Spinal cord (tissue), 10 donors: ENCODE measurements at places on chromosomes 11 and 22. TPM values are rescaled to one million over a fixed set of nuclear protein-coding genes. Genes with fewer than 3 reads are reported as not detected.

The PANX2 gene
- polyA plus RNA-seq: 18.3 TPM

The KDM4E gene
- polyA plus RNA-seq: not detected

The ACRV1 gene
- 3.8 TPM for polyA plus RNA-seq

The MISFA gene
- polyA plus RNA-seq: 3.8 TPM

The C11orf86 gene
- 0.18 TPM for polyA plus RNA-seq

The ANKK1 gene
- 0.27 TPM for polyA plus RNA-seq

The APOL5 gene
- polyA plus RNA-seq: not detected

The CCDC73 gene
- polyA plus RNA-seq: 0.36 TPM

The YPEL1 gene
- polyA plus RNA-seq: 18.1 TPM

The CACNA1I gene
- 6.8 TPM for polyA plus RNA-seq

The LBHD1 gene
- polyA plus RNA-seq: 10.2 TPM

The GLB1L2 gene
- 12.8 TPM for polyA plus RNA-seq

The DRD4 gene
- polyA plus RNA-seq: 5.6 TPM

The MCHR1 gene
- polyA plus RNA-seq: 6.8 TPM

GRCh38 chr11:47768101-47768612, 1.0 kb upstream of the FNBP4 start:
- DNase-seq: peak; percentile 84

- no peak for DNase-seq
These were observed 25.3 kb upstream of the CRYBB3 start for GRCh38 chr22:25174156-25174887.

GRCh38 chr22:38489561-38490145, 16.5 kb downstream of the DDX17 start:
- no peak for DNase-seq

DNA sequence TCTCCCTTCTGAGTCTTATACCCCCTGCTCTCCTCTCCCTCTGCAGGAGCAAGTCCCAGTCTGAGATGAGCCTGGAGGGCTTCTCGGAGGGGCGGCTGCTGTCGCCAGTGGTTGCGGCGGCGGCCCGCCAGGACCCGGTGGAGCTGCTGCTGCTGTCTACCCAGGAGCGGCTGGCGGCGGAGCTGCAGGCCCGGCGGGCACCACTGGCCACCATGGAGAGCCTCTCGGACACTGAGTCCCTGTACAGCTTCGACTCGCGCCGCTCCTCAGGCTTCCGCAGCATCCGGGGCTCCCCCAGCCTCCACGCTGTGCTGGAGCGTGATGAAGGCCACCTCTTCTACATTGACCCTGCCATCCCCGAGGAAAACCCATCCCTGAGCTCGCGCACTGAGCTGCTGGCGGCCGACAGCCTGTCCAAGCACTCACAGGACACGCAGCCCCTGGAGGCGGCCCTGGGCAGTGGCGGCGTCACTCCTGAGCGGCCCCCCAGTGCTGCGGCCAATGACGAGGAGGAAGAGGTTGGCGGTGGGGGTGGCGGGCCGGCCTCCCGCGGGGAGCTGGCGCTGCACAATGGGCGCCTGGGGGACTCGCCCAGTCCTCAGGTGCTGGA, 8.8 kb upstream of the MYRF start:
- no peak for DNase-seq

GRCh38 chr11:17209939-17210245, 2.1 kb upstream of the PIK3C2A start:
- DNase-seq: no peak

- no peak for DNase-seq
These were observed 8.8 kb upstream of the CTSD start for GRCh38 chr11:1772270-1773130.

DNA sequence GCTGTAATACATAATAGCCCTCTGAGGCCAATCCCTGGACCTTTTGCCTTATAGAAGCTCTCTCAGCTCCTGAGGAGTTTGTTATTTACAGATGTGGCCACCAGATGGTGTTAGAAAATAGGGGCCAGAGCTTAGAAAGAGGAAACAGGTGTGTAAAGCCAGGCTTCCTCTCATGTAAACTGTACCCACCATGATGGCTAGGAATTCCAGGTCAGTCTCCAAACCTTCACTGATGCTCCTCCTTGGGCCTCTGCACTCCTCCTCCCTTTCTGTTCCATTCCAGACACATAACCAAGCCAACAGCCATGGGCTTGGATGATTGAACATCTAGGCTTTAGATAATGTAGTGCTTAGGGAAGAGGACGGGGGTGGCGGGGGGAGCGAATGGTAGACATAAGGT, 39.7 kb downstream of the USP35 start:
- DNase-seq: peak; percentile 48

GRCh38 chr11:75319035-75319877, 32.2 kb downstream of the ARRB1 start:
- no peak for DNase-seq

GRCh38 chr11:126293726-126294125, 10.1 kb upstream of the DCPS start:
- no peak for DNase-seq

- peak; percentile 9 for DNase-seq
These were observed 39.7 kb downstream of the ADAMTS15 start for GRCh38 chr11:130487924-130488815.

DNA sequence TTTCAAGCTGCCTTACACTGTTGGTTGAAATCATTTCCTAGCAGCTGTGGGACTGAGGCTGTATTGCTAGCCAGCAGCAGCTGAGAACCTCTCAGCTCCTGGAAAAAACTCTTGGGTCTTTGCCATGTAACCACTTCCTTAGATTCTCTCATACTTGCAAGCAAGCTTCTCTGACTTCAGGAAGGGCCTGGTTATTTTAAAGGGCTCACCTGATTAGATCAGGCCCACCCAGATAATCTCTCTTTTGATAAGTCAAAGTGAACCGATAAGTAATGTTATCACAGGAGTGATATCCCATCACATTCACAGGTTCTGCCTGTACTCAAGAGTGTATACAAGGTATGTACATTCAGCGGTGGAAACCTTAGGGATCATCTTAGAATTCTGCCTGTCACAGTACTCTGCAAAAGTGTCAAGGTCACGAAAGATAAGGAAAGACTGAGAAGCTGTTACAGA, 7.4 kb upstream of the CLPB start:
- no peak for DNase-seq

GRCh38 chr22:27867085-27867952, 51.7 kb downstream of the PITPNB start:
- DNase-seq: no peak

DNA sequence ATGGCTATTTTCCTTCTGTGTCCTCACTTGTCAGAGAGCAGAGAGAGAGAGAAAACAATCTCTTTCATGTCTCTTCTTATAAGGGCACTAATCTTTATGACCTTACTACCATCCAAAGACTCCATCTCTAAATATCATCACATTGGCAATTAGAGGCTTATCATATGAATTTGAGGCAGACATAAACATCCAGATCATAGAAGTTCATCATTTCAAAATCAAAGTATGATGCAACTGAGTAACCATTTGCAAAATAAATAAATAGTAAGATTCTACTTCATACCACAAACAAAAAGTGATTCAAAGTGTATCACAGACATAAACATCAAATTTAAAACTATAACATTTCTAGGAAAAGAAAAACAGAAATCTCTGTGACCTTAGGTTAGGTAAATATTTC, 504.7 kb upstream of the ARHGAP42 start:
- DNase-seq: no peak

GRCh38 chr11:17013548-17014320, 480 bp downstream of the PLEKHA7 start:
- DNase-seq: peak; percentile 11

DNA sequence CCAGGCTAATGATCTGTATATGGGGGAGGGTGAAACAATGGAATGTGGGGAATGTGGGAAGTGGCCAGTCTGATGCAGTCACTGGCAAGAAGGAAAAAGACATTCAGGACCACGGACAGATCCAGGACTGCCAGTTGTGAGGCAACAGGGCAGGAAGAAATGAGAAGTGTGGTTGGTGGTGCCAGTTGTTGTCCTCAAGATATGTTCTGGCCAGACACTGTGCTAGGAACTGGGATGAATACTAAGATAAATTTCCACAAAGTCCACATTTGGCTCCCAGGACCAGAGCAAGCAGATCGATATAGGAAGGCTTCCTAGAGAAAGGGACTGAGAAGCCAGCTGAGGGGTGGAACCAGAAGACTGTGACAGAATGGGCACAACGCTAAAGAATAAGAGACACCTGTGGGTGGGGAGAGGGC, 6.8 kb upstream of the TPBGL start:
- DNase-seq: peak; percentile 64

- no peak for DNase-seq
These were observed 82.0 kb downstream of the CELSR1 start for GRCh38 chr22:46455446-46455845.

DNA sequence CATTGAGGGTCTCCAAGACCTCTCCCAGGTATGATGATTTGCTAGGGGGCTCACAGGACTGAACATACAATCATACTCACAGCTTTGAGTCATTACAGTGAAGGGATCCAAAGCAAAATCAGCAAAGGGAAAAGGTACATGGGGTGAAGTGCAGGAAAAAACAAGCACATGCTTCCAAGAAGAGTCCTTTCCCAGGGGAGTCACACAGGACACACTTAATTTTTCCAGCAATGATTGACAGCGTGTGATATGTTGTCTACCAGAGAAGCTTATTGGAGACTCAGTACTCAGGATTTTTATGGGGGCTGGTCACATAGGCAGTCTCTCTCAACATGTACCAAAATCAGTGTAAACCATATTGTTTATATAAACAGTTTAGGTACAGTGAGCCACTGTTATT, 25.3 kb downstream of the CUL5 start:
- DNase-seq: no peak

DNA sequence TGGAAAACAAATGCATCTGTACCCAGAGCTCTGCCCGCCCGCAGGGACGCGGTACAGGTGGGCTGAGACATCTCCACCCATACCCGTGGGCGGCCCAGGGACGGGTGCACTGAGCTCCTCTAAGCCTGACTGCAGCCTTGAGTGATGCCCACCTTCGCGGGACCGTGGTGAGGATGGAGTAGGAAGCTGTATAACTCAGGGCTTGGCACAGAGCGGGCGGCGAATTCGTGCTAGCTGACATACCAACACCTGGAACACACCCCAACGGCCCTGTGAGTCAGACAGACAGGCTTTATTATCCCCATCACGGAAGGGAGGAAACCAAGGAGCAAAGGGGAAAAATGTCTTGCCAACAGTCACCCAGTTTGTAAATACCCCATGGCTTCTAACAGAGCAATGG, 61.9 kb downstream of the SMCO4 start:
- no peak for DNase-seq

GRCh38 chr11:22859756-22860155, 518 bp downstream of the CCDC179 start:
- DNase-seq: no peak

DNA sequence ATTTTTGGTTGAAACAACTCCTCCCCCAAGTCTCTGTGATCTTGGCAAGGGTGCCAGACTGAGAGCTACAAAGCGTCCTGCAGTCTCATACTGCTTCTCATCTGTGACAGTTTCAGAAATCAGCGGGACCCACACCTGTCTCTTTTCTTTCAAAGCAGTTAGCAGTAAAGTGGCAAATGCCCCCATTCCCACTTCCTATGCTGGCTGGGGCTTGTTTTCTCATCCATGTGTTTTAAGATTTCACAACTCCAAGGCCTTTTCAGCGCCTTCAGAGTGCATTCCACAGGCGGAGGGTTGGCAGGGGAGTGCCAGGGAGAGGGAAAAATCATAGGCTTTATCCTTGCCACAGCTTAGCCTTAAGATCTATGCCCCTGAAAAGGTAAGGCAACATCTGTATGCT, 493.5 kb downstream of the OPCML start:
- DNase-seq: peak; percentile 40

DNA sequence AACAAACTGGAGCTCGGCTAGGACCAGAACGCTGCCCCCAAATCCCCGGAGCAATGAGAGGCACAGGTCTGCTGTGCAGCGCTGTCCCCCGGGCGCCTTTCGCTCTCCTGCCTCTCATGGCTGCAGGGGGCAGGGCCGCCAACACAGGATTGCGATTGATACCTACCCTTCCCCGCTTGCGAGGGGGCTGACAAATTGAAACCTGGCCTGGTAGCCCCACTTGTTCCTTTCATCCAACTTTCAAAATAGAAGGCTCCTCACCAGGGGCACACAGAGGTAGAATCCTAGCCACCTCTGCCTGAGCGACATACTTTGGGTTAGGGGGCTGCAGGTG, 642 bp upstream of the CASTOR1 start:
- no peak for DNase-seq

- no peak for DNase-seq
These were observed 42.2 kb downstream of the FLI1 start for GRCh38 chr11:128735935-128736605.

GRCh38 chr11:1916132-1916985, 3.1 kb upstream of the TNNT3 start:
- no peak for DNase-seq

- DNase-seq: no peak
These were observed 11.6 kb downstream of the LRRC32 start for GRCh38 chr11:76658651-76659650.

DNA sequence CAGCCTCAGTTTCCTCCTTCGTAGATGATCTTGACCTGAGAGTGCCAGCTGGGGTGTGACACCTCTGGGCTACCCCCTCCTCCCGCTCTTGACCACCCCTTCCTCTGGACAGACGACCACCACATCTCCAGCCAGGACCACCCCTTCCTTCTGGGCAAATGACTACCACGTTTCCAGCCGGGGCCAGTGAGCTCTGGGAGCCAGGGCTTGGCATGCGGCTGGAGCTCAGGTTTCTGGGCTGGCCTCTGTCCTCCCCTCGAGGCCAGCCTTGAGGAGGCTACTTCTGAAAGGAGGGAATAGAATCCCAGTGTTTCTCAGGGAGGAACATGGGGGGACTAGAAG, 120.9 kb downstream of the KCNQ1OT1 start:
- no peak for DNase-seq

DNA sequence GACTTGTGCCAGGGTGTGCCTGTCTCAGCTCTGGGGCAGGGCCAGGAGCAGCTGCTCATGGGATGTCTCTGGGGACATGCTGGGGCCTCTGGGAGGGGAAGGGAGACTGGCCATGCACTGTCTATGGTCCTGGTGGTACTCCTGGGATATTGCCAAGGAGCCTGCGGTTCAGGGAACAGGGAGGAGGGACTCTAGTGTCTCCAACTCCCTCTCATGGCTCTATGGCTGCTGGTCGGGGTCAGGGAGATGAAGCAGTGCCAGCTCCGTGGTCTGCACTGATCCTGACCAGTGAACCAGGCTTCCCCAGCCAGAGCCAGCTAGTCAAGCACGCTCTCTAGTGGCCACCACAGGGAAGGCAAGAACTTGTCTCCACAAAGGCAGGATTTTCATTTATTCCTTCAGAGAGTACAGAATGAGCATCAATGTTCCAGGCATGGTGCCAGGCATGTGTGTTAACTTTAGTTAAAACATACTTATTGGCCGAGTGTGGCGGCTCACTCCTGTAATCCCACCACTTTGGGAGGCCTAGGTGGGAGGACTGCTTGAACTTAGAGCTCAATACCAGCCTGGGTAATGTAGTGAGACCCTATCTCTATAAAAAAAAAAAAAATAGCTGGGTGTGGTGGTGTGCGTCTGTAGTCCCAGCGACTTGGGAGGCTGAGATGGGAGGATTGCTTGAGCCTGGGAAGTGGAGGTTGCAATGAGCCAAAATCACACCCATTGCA, 2.5 kb upstream of the BEST1 start:
- DNase-seq: peak; percentile 93
